ENCODE measurements at places on chromosomes 3 and 15.

GRCh38 chr15:93071469-93071936 is 17.5 kb downstream of the RGMA start:
- peak; percentile 8 for DNase-seq

GRCh38 chr3:156818890-156819289 is 7.3 kb upstream of the LEKR1 start:
- DNase-seq = peak; percentile 96

GRCh38 chr3:97830638-97831037 is 8.8 kb downstream of the CRYBG3 start:
- no peak for DNase-seq

- DNase-seq = no peak
Measured at GRCh38 chr15:99142562-99142961, 37.7 kb downstream of the SYNM start.

DNA sequence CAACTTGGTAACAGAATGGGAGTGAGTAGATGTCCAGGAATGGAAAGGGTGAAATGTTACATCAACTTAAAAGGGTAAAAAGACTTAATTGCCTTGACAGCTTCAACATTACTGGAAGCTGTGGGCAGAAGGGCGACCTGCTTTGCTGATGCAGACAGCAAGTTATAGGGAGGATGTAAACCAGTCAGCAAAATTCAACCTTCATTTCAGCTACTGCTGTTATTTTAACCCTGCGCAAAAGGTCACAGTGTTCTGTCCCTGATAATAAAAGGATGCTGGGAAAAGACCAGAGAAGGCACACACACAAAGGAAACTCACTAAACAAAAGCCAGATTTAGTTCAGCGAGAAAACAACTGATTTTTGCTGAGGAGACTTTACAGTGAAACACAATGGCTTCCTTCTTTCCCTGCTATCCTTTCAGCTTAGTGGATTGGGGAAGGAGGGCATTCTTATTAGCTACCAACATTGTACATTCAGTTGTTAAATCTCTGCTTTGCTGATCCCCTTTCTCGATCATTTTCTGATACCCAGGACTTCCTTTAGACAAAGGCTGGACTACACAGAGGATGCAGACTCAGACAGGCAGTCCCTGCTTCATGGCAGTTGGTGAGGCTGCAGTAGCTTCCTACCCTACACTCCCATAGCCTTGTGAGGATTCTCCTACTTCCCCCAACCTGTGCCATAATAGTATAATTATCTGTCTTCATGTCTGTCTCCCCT is 62.0 kb downstream of the P3H2 start:
- DNase-seq = peak; percentile 61

DNA sequence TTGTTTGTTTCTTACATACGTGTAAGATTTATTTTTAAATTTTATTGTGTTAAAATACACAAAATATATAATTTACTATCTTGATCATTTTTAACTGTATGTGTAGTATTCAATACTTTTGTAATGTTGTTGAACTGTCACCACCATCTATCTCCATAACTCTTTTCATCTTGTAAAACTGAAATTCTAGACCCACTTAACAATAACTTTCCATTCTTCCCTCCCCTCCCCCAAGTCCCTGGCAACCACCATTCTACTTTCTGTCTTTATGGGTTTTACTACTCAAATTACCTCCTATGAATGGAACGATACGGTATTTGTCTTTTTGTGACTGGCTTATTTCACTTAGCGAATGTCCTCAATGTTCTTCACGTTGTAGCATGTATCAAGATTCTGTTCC is 262.1 kb upstream of the CHRM5 start:
- DNase-seq = no peak

- peak; percentile 74 for DNase-seq
Measured at GRCh38 chr15:62868507-62868906, 174.0 kb upstream of the TPM1 start.

DNA sequence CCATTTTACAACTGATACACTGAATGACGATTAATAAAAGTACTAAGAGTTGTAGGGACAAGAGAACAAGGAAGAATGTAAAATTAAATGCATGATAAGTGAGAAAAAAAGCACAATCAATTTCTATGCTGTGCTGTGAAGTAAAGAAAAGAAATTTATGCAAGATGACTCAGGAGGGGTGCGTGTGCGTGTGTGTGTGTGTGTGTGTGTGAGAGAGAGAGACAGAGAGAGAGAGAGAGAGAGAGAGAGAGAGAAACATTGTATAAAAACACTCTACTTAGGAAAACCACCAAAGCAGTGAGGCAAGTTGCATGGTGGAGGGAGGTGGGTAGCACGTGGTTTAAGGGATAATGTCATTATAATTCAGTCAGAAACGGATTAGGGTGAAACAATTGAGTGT is 580.8 kb upstream of the ALCAM start:
- peak; percentile 43 for DNase-seq

DNA sequence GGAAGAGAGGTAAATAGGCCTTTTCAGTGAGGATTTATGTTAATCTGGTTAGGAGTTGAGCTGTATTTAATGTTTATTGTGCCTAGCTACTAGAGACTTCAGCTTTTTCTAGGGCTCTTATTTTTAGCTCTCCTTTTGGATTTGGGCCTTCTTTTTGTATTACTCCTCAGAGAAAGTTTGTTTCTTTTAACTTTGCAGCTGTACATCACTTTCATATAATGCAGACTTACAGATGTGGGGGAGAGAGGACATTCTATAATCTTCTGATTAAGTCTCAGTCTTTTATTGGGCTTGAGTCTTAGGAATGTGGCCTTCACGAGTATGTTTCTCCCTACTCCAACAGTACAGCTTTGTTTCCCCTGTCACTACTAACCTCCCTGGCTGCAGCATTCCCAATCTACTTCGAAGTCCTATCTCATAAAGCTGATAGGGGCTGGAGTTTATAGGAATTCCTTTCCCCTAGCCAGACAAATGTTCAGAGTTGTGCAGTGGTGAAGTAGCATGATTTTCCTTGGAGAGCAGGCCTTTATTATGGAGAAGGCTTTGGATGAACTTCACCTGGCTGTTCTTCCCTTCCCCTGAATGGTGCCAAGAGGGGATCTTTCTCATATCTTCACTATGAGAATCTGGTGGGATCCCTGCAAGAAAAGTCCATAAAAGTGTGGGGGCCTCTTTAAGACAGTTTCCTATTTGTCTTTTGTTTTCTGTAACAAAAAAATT is 82.2 kb upstream of the CBLB start:
- DNase-seq = no peak

- no peak for DNase-seq
Measured at GRCh38 chr15:26773917-26774316, 1.1 kb upstream of the GABRB3 start.

GRCh38 chr3:10145685-10146084 is 4.1 kb downstream of the VHL start:
- DNase-seq = no peak

DNA sequence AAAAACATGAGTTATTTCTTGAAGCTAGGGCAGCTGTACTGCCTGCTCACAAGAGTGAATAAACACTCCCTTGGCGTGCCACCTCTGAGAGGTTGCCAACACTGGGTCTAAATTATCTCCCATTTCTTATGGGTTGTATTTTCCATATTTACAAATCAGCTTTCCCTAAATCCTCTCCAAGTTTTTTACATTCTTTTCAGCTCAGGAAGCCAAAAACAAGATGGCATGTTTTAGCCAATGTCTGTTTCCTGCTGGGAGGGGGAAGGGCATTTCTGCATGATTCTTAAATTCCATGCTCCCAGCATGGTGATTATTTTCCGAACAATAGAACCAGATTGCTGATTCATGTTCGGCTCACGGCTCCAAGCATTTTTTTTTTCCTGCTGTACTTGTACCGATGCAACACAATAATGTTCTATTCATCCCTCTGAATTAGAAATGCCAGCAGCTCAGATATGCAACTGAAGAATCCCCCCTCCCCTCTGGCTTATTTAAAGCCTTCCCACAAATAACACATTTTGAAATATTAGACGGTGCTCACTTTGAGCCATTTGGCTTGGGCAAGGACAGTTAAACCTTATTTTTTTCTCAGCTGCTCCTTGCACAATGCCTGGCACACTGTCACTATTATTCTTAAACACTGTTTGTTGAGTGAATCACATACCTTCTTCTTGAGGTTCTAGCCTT is 252.5 kb downstream of the THRB start:
- DNase-seq = peak; percentile 90

DNA sequence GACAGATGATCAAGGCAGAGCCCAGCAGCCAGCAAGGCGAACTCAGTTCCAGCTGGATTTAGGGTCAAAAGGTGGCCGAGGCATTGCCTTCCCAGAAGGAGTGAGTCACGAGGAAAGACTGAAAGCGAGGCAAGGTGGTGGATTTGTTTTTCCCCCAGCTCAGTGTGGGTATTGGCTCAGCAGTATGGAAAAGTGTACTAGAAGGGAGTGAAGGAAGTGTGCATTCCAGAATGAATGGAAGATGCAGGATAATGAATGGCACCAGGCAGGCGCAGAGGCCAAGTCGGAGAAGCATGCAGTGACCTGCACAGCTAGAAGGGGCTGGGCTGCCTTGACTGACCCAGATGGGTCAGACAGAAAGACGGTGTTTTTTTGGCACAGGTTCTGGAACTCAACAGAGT is 46.3 kb downstream of the FOXP1 start:
- peak; percentile 97 for DNase-seq

DNA sequence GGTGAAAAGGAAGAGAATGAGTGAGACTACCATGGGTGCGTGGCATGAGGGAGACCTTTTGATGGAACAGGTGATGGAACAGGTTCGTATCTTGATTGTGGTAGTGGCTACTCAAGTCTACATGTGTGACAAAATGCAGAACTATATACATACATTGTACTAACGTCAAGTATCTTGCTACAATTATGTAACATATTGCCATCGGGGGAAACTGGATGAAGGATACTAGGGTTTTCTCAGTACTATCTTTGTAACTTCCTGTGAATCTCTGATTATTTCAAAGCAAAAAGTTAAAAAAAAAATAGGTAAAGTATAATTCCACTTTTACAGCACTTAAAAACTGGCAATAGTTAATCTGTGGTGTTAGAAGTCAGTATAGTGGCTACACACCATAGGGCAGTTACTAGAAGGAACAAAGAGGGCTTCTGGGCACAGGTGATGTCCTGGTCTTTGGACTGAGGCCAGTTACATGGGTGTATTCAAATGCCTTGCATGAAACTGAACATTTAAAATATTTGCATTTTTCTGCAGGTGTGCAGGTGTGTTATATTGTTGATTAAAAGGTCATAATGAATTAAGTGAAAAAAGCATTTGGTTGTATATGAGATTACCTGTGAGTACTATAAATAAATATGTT is 61.4 kb downstream of the LRRK1 start:
- no peak for DNase-seq

- DNase-seq = no peak
Measured at GRCh38 chr3:87796137-87796842, 262.5 kb downstream of the CGGBP1 start.

DNA sequence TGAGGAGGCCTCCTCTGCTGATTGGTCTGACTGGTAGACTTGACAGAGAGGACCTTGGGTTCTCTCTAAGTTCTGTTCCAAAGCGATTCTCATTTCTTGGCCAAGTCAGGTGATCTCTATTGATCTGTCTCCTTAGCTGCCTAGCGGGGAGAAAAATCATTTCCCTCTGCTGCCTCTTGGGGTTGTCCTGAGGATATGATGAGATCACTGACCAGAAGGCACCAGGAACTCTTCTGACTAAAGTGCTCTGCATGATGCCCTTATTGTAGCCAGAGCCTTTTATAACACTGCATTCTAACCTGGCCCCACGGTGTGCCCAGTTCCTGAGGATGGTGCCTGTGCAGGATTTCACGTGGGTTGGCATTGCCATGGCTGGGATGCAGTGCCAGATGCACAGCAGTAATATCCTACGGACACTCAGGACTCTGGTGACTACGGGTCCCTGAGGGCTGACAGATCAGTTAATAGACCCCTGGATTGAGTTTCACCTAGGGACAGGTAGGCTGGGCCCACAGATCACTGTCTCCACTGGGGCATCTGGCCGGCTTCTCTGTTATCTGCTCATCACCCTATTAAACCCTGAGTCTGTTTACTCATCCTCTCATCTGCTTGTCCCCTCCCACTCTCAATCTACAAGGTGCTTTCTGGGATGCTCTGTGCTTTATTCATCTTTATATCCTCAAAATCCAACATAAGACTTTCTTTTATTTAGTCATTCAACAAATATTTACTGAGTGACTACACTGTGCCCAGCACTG is 3.9 kb upstream of the HEG1 start:
- DNase-seq = no peak

DNA sequence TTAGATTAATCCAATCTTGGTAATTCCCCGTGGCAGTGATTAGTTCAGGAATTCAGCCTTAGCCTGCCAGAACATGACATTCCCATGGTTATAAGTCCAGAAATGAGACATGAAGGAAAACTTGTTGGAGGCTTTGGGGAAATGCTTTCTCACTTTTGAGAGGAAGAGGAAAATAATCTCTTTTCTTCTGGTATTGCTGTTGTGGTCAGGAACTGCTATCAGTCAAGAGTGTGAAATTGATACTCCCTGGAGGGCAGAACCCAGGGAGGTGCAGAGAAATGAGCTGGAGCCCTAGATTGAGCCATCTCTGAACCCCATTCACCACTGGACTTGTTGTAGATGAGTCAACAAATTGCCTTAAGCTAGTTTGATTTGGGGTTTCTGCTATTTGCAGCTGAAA is 38.6 kb upstream of the APH1B start:
- DNase-seq = peak; percentile 90

- peak; percentile 7 for DNase-seq
Measured at GRCh38 chr15:59553879-59554735, 57.5 kb upstream of the GCNT3 start.

- no peak for DNase-seq
Measured at GRCh38 chr3:27146786-27147185, 222.4 kb downstream of the NEK10 start.

DNA sequence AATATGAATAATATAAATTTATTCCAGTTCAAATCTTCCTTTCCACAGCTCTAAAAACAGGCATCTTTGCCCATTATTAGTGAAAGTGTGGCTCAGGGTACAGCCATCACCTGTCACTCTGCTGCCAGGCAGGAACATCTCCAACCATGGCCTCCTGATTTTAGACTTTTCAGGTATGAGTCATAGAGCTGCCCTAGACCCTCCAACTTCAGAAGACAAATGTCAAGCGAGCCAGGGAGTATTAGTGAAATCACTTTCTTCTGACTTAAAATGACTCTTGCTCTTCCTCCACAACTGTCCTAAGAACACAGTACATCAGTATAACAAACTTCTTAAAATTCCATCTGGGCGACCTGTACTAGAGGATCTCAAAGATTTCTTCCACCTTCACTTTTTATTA is 78.1 kb upstream of the AKAP13 start:
- DNase-seq = no peak

- no peak for DNase-seq
Measured at GRCh38 chr3:194135516-194135805, 487 bp upstream of the HES1 start.

Measured in fibroblast of skin of right quadriceps (primary cell).